ENCODE measurements at places on chromosomes 5 and 9.

GRCh38 chr5:68725905-68726683 is 367.7 kb upstream of the SLC30A5 start:
- no peak for DNase-seq

DNA sequence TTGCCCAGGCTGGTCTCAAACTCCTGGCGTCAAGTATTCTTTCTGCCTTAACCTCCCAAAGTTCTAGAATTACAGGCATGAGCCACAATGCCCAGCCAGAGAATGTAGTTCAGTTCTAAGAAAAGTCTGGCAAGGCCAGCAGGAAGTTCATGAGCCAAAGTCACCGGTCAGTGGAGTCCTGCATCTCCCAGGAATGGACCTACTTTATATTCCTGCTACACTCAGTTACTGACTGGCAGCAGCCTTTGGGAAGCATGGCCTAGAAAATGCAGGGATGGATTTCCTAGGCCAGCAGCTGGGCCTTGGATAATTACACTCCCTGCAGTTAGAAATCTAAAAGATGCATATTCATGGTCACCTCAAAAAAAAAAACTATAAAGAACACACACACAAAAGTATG is 135.7 kb downstream of the CAAP1 start:
- DNase-seq = no peak

DNA sequence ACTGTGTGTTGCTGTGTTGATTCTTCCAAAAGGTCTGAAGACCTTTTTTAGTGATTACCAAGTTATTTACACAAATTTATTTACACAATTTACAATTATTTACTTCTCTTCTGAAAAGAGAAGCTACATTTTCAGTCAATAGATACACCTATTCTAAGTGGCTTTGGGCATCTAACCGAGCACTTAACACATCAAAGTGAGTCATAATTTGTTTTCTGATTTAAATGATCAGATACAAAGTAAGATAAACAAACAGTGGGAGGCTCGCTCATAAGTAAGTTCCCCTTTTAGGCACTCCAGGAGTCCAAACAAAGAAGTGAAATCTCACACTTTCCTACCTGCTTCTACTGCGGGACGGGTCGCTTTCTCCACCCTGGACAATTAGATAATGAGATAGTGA is 90.2 kb downstream of the APBA1 start:
- DNase-seq = no peak

- no peak for DNase-seq
Observed at GRCh38 chr5:176446884-176447590, 1.1 kb upstream of the FAF2 start.

DNA sequence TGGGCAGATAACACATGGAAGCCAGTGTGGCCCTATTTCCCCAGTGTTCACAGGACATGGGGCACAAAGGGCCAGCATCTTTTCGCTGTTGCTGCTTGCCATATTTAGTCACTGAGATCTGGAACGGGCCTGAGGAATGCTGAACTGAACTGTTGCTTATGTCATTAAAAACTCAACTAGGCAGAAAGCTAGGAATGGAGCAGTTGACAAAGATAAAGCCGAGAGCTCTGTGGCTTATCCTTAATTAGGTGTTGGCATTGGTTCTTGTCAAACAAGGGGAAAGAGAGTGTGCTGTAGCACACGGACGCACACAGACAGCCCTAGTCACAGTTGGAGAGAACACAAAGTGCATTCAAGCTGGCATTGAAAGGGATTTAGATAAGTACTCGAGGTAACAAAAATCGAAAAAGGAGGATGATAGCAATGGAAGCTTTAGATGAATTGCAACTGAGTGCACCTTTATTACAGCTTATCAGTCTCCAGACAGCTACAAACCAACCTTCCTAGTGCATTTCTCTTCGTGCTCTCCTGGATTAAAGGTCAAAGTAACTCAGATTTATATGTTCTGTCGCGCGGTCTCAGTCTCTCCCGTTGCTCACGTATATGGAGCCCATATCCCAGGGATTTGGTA is 450.2 kb upstream of the ZNF608 start:
- DNase-seq = no peak

GRCh38 chr9:125548141-125548540 is 158.9 kb downstream of the MAPKAP1 start:
- DNase-seq = no peak

DNA sequence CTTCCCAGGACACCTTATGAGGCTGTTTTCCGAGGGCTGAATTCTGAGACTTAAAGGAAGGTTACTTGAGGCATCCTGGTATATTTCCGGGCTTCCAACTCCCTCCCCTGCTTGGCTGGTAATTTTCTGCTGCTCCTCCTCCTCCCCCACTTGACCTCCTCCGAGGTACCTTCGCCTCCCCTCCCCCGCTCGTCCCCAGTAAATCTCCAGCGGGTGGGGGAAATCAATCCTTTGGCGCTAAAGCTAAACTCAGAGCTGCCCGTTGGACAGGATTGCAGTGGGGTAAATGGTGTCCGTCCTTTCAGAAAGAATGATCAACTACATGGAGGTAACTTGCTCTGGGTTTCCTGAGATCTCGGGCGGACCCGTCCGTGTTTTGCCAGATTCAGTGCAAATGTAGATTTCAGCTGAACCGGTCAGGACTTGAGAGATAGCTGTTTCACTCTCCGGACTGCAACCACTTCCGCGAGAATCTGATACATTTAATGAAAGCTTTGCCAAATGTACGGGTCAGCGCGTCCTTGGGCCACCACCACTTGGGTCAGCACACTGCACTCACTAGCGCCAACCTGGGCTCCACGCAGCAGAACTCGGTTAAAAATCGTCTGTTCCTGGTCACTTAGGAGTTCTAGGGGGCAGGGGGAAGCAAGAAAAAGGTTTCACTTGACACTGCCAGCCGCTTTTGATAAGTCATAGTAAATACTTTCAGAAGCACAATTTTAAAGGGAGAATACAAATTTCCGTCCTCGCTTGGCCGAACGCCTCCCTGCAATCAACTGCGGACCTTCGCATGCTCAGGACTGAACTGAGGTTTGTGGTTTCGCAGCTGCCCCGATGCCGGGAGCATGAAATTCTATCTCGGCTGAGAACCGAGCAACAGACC is 4.6 kb upstream of the ISL1 start:
- DNase-seq = no peak

GRCh38 chr9:86549920-86550319 is 195.7 kb upstream of the TUT7 start:
- no peak for DNase-seq

- no peak for DNase-seq
Observed at GRCh38 chr9:109887079-109887478, 107.1 kb downstream of the PALM2AKAP2 start.

DNA sequence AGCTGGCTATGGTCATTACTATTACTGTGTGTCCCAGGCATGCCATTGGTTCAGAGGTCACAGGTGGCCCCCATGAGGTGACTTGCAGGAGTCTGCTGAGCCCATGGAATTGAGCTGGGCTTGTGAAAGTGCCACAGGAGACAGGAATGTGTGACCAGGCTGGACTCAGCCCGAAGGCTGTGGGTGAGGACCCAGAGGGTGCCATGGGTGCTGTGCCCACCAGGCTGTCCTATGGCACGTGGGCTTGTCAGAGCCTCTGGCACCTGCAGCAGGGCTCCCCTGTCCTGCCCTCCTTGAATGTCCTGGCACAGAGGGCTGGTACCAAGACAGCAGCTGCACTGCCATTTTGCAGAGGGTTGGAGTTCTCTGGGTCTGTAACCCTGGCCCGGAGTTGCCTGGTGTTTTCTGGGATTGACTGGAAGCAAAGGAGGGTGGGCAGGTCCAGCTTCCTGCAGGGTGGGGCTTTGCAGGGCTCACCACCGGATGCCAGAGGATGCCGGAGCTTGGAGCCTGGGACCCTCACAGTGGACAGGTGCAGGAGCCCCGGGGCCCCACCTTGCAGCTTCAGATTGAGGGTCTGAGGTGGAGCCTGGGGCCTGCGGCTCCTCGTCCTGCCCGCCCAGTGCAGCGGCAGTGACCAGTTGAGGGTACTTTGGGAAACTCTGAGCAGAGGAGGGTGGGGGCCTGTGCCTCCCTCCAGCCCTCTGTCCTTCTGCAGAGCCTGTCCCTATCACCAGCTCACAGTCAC is 14.2 kb downstream of the COL5A1 start:
- DNase-seq = no peak
